GM18507 (cell line): ENCODE measurements at places on chromosomes 5 and 9.
A peak's percentile ranks its signal among the peaks of the same experiment; 100 is the strongest.

DNA sequence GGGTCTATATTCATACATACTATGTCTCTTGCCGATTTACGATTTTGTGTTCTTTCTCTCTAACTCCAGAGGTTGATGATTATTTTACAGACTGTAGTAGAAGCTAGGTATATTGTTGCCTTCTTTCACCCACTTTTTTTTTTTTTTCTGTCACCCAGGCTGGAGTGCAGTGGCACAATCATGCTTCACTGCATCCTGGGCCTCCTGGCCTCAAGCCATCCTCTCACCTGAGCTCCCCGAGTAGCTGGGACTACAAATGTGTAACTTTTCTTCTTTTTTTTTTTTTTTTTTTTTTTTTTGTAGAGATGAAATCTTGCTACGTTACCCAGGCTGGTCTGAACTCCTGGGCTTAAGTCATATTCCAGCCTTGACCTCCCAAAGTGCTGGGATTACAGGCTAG lies 96.2 kb downstream of the CHSY3 start:
- no peak for DNase-seq

DNA sequence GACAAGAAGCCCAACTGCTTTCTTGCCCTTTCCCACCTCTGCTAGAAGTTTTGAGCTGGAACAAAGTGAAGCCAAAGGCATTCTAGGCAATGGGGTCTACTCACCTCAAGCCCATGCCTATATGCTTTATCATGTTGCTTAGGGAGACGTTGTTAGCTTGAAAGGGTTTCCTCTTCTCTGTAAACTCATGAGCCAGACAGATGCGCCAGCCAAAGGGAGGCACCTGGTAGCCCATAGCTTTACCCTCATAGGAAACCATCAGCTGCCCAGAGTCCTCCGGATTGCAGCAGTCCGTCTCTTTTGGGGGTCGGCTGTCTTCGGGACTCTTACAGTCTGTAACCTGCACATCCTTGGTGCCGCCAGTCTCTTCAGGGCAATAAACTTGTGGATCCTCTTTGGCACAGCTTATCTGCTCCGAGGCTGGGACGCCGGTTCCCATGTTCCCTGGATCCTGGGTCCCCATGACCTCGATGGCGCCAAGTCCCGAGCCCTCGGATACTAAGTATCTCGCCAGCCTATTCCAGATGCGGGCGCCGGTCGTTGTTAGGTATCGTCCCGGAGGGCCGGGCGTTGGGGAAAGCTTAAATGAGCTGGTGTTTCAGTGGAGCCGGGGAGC lies 678 bp downstream of the GBA2 start:
- no peak for DNase-seq

DNA sequence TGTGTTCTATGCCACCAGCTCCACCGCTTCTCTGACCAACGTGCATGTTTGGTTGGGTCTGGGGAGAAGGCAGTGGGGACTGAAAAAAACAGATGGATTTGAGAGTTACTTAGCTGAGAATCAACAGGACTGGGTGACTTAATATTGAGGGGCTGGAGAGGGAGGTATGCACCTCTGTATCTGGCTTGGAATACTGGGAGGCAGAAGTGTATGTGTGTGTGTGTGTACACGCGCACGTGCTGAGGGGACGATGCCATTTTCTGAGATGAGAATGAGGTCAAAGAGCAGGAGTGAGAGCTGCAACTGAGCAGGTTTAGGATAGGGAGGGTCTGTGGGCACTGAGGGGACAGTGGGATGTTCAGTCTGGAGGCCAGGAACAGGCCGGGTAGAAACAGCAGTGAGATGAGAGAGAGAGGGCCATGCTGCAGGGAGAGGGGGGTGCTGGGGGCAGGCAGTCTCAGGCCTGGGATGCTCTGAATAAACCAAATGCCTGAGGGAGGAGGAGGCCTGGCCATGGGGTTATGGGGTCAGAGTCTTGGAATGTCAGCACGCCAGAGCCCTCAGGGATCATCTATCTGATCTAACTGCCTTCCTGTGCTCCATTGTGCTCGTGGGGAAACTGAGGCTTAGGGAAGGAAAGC lies 14.0 kb downstream of the PDGFRB start:
- no peak for DNase-seq

GRCh38 chr9:99040911-99041582 lies 63.9 kb upstream of the TGFBR1 start:
- DNase-seq, result no peak

GRCh38 chr5:59354811-59355210 lies 538.7 kb downstream of the PDE4D start:
- no peak for DNase-seq

DNA sequence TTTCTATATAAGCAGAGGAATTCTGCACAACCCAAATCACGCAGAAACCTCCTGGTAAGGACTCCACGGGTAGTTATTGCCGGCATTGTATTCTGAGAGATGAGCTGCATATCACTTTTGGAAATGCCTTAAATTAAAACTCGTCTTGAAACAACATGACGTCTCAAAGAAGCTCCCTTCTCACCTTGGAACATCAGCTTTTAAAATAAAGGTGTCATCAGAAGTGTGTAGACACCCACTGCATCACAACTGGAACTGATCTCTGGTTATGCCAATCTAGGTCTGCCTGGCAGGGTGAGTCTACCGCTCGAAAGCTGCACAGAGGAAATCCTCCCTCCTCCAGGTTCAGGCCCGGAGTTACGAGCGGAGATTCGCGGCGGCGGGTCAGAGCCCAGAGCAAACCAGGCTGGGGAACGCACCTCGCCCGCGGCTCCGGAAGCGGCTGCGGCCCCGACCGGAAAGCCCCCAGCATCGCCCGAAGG lies 974 bp upstream of the SLC12A2 start:
- no peak for DNase-seq

DNA sequence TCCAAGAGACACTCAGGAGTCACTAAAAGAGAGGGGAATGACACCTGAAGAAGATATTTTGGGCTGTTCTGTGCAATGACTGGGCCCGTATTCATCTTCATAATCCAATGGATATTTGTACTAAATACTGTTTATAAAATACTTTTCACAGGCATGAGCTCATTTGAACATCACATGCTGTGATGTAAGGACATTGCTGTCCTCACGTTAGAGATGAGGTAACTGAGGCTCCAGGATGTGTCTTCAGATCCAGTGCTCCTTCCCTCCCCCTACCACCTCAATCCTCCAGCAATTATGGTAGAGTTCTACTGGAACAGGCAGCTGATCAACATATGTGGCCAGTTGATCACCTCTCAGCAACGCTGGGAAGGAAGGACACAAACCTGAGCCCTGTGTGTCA lies 139.4 kb upstream of the OSMR start:
- DNase-seq, result no peak

DNA sequence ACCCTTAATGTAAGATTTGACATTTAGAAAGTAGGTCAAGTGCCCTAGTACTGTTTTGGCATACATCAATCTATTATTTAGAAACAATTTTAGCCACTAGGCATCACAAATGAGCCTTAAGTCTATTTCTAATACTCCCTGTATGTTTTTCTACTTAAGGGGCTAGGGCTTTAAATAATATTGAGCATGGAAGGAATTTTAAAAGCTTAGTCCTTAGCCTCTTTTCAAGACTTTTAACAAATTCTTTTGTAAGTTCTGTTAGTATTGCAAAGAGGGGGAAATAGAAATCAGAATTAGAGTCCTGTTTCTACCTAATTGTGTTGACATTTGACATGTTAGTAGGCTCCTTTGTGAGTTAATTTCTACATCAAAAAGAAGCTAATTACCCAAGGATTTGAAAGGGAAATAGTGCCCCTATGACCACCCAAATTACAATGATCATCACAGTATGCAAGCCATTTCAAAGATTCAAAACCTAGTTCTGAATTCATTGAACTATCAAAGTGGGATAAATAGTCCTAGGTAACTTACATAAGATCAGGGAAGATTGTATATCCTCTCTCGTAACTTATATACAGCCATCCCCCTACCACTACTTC lies 647.8 kb upstream of the ACO1 start:
- DNase-seq, result no peak

DNA sequence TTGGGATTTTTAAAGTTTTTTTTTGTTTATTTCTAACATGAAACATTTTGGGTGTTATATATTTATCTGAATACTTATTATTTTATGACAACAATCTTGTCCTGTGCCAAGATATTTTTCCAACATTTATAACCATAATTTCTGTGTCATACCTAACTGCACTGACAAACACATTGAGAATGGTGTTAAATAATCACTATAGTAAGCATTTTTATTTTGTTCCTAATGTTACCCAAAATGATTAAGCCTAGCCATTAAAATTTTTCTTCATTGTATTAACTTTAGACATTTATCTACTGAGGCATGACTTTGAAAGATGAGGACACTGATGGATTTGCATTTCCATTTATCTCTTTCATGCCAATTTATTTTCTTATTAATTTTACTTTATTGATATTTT lies 91.6 kb upstream of the STK32A start:
- DNase-seq, result no peak

GRCh38 chr5:54024466-54024865 lies 285.9 kb downstream of the ARL15 start:
- no peak for DNase-seq

DNA sequence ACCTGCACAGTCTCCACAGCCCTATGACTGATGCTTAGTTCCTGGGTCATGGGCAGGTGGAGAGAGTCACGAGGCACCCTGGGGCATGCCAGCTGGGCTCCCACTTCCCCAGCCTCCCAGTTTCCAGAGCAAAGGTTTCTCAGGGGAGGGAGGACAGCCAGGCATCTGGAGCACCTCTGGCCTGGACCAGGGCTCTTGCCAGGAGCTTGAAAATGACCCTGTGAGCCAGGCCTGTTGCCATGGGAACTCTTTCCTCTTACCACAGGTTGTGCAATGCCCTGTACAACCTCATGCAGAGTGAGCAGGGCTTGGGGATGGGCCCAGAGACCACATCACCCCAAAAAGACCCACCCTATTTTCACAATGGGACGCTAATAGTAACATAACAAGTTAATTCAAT lies 113.1 kb downstream of the PSD2 start:
- no peak for DNase-seq

GRCh38 chr9:126366366-126367011 lies 39.9 kb downstream of the MVB12B start:
- no peak for DNase-seq

GRCh38 chr5:76413746-76414145 lies 10.7 kb downstream of the IQGAP2 start:
- no peak for DNase-seq

DNA sequence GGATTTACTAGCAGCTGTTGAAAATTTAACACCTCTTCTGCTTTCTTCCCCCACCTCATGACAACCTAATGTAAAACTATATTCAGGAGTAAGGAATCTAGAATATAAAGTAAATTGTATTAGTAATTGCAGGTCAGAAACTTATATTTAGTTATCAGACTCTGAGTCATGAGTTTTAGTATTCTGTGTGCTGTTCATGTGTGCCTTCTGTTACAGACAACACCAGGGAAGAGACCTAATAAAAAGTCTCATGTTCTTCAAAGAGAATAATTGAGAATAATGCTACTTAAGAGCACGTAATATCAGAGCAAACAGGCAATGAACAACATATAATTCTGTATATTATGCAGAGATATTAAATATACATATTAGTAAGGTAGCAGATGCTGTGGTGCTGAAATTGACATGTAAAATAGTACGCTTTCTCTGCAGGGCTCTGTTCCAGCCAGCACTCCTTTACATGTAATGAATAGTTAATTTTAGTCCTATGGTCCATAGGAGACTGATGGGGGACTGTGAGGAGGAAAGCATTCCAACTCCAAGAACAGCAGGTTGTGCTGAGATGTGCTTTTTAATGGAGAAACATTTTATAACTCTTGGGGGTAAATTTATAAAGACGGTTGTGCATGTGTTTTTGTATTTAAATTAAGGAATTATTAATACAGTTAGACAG lies 106.4 kb downstream of the ZSWIM6 start:
- DNase-seq, result no peak

GRCh38 chr5:66515209-66515608 lies 81.0 kb upstream of the MAST4 start:
- no peak for DNase-seq

- DNase-seq, result no peak
Measured at GRCh38 chr9:94140418-94140780, 56.1 kb downstream of the PTPDC1 start.

DNA sequence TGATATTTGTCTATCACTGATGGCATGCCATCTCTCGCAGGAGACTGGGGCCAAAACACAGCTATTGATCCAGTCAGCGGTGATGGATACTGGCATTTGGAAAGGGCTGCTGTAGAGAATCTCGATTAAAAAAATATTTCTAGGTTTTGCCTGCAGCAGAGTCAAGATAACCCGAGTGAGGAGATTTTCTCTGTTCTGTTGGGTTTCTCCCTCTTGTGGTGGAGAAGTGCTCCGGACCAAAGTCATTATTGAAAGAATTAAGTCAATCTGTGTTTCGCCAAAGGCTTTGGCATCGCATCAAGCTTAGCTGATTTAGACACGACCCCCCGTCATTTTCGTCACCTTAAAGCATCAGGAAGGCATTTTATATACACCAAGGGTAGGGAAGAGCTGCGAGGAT lies 97.1 kb upstream of the IRX2 start:
- DNase-seq, result no peak

DNA sequence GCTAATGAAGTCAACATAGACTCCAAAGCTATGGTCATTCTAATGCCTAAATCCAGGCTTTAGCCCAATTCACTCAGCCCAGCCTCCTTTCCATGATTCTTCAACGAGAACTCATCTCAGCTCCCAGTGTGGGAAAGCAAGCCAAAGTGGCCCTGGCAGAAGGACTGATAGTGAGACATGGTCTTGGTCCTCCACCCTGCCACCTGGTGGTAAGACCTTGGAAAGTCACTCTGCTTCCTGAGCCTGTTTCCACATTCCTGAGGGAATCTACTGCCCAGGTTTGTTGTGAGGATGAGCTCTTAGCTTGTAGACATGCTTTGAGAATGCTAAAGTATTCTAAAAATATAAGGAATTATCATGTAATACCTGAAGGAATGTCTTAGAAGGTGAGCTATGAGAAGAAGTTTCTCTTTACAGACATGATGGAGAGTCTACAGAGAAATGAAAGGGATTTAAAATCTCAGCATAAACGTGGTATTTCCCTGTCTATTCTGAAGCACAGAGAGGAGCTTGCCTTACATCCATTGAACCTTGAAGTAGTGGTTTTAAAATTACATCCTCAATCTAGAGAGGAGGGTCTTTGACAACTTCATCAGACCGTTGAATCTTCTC lies 173.5 kb downstream of the TRIM32 start:
- peak; percentile 22 for DNase-seq

- no peak for DNase-seq
Measured at GRCh38 chr5:135593886-135594285, 15.1 kb upstream of the CXCL14 start.

DNA sequence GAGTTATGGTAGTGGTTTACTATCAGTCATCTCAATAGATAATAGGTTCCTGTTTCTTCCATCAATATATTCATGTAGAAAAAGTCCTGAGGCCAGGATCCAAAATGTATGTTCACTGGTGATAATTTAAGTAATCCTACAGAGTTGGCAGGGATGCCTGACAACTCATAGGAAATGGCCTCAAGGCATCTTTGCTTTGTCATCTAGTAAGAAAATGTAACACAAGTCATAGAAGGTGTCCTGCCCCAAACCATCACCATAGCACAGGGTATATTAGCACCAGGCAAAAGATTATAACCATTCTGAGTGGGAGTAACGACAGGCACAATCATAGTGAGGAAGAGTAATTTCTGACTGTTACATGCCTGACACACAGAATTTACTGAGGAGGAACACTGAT lies 257.0 kb downstream of the TMEM167A start:
- no peak for DNase-seq
